ENCODE measurements at places on chromosomes 6 and 20. TPM values are rescaled to one million over a fixed set of nuclear protein-coding genes. Genes with fewer than 3 reads are reported as not detected.

DNA sequence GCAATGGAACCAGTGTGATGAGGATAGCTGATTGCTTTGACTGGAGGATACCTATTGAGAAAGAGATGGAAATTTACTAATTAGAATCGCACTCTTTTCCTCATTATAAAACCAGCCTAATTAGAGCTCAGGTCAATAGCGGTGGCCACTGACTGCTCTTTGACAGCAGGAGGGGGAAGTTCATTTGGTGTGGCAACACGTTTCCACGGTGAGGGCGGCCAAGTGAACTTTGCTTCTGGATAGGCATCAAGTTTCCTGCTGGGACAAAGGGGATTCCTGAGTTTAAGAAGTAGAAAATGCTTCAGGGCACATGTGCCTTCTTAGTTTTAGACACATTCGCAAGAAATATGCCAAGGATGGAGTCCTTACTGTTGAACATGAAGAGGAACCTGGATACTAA is 145.3 kb upstream of the NRN1 start:
- H3K27me3 ChIP-seq = no peaks in the 10 kb centered on the region
- no peaks in the 10 kb centered on the region for H3K4me1 ChIP-seq
- no peaks in the 10 kb centered on the region for H3K36me3 ChIP-seq
- DNase-seq = no peak

The KCNS1 gene
- not detected for polyA plus RNA-seq

GRCh38 chr6:88763160-88763559 is 200.3 kb downstream of the RNGTT start:
- no peak overlapping the region for H3K4me3 ChIP-seq
- peaks cover 13% of the 10 kb centered on the region for H3K4me1 ChIP-seq
- no peaks in the 10 kb centered on the region for H3K27me3 ChIP-seq
- no peaks in the 10 kb centered on the region for H3K36me3 ChIP-seq
- no peak for DNase-seq

DNA sequence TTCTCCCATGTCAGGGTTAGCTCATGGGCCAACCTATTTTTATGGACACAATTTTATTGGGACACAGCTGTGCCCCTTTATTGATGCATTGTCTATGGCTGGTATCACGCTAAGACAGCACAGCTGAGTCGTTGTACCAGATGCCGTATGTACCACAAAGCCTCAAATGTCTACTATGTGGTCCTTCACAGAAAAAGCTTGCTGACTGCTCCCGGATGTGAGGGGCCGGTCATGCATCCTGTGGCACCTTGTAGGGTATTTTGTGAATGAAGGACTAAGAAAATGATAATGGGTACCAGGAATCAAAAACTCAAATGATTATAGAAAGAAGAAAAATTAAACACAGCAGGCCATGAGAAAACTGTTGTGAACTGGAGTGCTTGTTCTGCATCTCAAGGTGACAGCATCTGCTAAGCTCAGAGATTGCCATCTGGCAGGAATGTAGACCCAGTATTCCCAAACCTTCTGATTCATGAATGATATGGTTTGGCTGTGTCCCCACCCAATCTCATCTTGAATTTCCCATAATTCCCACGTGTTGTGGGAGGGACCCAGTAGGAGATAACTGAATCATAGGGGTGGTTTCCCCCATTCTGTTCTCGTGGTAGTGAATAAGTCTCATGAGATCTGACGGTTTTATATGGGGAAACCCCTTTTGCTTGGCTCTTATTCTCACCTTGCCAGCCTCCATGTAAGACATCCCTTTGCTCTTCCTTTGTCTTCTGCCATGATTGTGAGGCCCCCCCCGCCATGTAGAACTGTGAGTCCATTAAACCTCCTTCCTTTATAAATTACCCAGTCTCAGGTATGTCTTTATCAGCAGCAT is 248.5 kb downstream of the TSHZ2 start:
- H3K27ac ChIP-seq = no peak overlapping the region
- H3K36me3 ChIP-seq = no peaks in the 10 kb centered on the region
- H3K27me3 ChIP-seq = no peaks in the 10 kb centered on the region
- no peak overlapping the region for H3K4me3 ChIP-seq
- no peak for DNase-seq
